ENCODE measurements at places on chromosomes 1 and 21. TPM values are rescaled to one million over a fixed set of nuclear protein-coding genes. Genes with fewer than 3 reads are reported as not detected.

DNA sequence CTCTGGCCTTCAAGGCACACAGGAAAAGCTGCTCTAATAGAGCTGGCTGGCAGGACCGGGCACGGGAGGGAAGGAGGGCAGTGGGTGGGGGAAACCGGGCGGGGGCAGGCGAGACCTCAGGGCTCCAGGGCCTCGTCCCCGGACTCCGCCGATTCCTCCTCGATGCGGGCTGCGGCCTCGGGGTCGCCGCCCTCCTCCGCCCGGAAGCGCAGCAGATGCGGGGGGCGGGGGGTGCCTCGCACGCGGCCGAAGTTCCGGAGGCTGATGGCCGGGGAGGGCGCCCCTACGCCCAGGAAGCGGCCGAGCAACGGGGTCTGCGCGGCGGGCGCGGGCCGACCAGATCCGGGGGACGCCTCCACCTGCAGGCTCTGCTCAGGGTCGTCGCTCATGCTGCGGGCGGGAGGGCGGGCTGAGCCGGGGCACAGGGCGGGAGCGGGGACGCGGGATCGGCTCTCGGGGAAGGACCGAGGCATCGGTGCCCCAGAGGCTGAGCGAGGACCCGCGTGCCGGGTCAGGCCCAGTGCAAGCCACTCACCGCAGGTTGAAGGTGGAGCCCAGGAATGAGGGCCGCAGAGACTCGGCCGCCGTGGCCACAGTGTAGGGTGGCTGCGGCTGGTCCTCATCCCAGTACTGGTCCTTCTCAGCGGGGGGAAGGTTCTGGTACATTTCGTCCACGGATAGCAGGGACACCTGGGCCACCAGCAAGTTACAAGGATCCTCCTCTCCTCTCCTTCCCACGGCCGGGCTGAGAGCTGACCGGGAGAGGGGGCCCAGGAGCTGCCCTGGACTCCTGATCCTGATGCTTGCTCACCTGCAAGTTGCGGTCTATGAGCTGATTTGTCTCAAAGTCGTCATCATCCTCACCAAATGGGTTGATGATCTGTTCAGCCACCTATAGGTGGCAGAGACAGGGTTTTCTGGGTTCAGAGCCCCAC is 3.6 kb downstream of the BEST4 start:
- no peaks in the 10 kb centered on the region for H3K27me3 ChIP-seq
- no peak for DNase-seq
- H3K4me1 ChIP-seq, result peaks cover 25% of the 10 kb centered on the region
- no peak overlapping the region for H3K27ac ChIP-seq

DNA sequence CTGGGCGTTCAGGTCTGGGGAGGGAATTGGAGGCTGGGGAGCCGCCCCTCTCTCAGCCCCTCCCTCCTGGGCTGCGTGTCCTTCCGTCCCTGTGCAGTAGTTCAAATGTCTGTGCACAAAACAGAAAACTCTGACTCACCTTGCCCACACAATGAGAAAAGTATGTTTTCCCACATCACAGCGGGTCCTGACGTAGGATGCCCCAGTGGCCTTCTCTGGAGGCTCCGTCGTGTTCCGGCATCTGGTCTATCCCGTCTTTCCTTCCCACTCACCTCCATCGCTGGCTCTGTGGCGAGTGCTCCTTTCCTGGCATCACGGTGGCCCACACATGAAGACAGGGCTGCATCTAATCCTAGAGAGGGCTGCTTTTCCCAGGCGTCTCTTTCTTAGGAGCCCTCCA is 224.0 kb downstream of the KAZN start:
- H3K4me1 ChIP-seq, result no peaks in the 10 kb centered on the region
- H3K27ac ChIP-seq, result no peak overlapping the region
- no peaks in the 10 kb centered on the region for H3K27me3 ChIP-seq

GRCh38 chr1:56113679-56114078 is 465.7 kb downstream of the PLPP3 start:
- H3K36me3 ChIP-seq, result no peaks in the 10 kb centered on the region
- no peak overlapping the region for H3K4me3 ChIP-seq
- no peaks in the 10 kb centered on the region for H3K4me1 ChIP-seq
- H3K27me3 ChIP-seq, result no peaks in the 10 kb centered on the region
- no peak for DNase-seq
- no peak overlapping the region for H3K27ac ChIP-seq

DNA sequence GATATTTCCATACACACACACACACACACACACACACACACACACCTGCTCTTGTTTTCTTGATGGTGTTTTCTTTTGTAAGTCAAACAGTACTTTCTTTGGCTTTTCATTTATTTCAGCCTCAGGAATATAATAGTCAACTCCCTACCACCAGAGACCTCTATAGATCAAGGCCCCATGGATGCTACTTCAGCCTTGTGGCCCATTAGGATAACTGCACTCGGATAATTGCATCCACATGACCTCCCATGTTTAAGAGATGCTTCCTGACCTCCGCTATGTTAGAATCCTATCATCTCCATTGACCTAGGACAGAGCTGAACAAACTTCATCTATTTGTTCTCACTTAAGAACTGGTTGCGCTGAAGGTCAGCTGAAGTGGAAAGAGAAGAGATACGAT is 1094.0 kb upstream of the B3GALT2 start:
- DNase-seq, result no peak
- H3K4me3 ChIP-seq, result no peak overlapping the region
- no peaks in the 10 kb centered on the region for H3K27me3 ChIP-seq
- no peak overlapping the region for H3K27ac ChIP-seq
- H3K36me3 ChIP-seq, result no peaks in the 10 kb centered on the region

DNA sequence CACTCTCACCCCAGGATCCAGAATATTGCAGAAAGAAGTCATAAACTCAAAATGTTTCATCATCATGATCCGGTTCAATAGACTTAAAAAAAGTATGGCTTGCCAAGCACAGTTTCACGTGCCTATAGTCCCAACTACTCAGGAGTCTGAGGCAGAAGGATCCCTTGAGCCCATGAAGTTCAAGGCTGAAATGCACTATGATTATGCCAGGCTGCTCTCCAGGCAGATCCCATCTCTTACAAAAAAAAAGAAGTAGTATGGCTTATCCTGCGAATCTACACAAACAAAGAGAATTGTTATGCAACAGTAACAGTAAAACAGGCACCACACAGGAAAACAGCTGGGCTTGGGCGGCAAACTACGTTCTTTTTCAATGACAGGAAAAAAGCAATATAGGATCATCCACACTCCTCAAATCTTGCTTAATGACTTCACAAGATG is 76.2 kb downstream of the EIF4G3 start:
- no peak overlapping the region for H3K4me3 ChIP-seq
- H3K36me3 ChIP-seq, result no peaks in the 10 kb centered on the region
- no peaks in the 10 kb centered on the region for H3K27me3 ChIP-seq
- H3K4me1 ChIP-seq, result peaks cover 21% of the 10 kb centered on the region

DNA sequence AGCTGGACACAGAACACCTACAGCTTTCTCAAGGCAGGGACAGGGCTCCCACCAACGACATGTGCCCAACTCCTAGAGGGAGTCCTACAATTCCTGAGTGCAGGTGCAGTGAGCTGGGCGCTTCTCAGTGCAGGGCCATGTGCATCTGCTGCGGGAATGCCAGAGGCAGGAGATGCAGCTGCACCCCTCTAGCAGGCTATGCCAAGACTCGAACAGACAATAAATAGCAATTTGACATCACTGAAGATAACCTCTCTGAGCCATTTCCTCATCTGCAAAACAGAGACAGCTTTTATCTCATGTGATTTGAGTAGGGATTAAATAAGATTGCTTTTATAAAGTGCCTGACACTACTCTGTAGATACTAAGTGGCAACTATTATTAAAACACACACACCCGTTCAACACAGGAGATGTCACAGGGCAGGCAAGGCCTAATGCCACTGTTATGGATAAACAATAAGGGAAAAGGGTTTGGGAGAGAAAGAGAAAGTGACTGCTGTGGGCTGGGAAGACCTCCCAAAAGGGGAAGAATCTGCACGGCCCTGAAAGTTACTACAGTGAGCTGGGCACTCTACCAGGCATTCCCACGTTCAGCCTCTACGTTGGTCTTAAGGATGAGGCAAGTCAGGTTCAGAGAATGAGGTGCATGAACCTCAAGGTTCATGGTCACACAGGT is 5.7 kb downstream of the SLC9A1 start:
- no peak overlapping the region for H3K4me3 ChIP-seq
- no peaks in the 10 kb centered on the region for H3K27me3 ChIP-seq
- peaks cover 83% of the 10 kb centered on the region for H3K4me1 ChIP-seq
- DNase-seq, result no peak
- no peak overlapping the region for H3K27ac ChIP-seq

Gene SELL
- total RNA-seq, result 2.5 TPM

Gene BRDT
- total RNA-seq, result not detected
